ENCODE measurements at places on chromosomes 16 and 17. TPM values are rescaled to one million over a fixed set of nuclear protein-coding genes. Genes with fewer than 3 reads are reported as not detected.

- DNase-seq, result no peak
Measured at GRCh38 chr17:62882284-62882683, 74.2 kb upstream of the MARCHF10 start.

TNP2 gene
- not detected for total RNA-seq

DNA sequence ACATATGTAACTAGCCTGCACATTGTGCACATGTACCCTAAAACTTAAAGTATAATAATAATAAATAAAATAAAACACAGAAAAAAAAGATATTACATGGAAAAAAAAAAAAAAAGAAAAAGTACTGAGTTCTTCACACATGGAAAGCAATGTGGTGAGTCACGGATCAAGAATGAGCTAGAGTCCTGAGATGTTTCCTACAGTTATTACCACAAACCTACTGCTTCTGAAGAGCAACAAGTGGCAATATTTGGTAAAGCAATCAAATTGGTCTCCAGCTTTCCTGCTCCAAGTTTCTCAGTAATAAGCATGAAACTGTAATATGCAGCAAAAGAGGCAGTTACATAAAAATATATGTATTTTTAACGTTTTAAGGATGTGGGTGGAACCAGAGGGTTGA, 223.3 kb upstream of the SALL1 start:
- DNase-seq, result no peak

HOXB8 gene
- total RNA-seq, result not detected

DNA sequence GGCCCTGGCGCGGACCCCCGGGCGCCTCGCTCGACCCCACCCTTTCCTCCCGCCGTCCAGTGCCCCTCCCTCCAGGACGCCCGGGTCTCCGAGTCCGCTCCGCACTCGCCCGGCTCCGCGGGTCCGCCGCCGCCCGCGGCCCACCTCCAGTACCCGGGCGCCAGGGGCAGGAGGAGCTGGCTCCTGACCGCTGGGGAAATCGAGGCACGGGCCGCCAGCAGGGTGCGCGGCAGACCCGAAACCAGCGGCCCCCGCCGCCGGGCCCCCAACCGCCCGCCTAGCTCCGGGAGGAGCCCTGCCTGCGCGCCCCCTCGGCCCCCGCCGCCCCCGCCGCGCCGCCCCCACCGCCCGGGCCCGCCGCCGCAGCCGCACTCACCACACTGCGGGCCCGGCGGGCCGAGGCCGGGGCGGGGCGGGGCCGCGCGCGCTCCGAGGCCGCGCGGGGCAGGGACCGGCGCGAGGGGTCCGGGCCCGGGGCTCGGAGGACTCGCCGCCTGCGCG, 333 bp downstream of the MAFG start:
- no peak for DNase-seq

TRIM37 gene
- 24.1 TPM for total RNA-seq

ZSCAN10 gene
- not detected for total RNA-seq

DNA sequence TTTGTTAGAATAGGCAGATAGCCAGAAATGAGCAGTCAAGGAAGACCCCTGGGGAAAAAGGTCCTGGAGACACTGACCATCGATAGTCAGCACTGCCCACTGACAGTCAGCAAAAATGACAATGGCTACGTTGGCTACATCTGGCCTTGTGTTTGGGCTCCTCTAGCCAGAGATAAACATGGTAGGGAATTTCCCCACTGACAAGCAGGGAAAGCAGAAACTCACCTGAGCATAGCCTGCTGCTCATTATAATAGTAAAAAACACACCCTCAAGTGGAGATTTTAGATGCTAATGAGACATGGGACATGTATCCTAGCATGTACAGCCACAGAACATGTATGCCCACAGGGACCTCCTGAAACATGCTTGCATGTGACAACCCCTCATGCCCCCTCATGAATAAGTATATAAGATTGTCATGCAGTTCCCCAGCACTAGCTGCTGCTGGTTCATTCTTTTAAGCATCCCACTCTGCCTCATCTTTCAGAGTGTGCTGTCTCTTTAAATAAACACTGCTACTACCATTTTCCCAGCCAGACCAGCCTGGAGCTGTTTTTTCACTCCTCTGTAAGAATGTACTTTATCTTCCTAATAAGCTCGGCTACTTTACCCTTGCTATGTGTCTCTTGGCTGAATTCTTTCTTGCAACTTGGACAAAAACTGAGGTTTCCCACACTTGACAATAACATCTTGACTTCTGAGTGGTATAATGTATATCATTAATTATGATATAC, 550.1 kb upstream of the CDH8 start:
- no peak for DNase-seq

NLRC3 gene
- total RNA-seq, result 0.99 TPM

- peak; percentile 95 for DNase-seq
Measured at GRCh38 chr16:30183233-30184095, at the start of gene CORO1A. Gene CORO1A (plus strand): TSS chr16:30183602. CDS start chr16:30185210, 1,608 bp downstream.

DNA sequence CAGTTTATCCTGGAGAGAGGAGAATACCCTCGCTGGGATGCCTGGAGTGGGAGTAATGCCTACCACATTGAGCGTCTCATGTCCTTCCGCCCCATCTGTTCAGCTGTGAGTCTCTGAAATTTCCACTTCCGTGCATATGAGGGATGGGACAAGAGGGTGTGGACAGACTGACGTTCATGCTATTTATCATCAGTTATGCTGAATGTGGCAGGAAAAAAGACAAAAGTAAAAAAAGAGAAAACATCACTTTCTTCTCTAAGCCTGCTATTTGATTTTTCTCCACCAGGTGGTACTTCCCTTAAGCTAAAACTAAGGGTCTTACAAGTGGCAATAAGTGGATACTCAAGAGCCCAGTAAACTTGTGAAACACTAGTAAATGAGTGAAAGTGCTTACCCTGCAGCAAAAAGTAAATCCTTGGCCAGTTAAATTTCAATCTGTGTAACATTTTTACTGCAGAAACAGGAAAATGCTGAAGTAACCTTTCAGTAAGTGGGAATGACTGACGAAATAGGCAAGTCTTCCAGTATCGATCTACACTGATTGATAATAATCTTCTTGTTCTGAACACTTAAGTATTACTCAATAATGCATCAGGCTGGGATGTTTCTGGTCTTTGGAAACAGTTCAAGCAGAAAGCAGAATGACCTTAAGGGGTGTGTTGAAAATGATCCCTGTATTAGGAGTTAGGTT, 5.6 kb downstream of the CRYBA1 start:
- peak; percentile 24 for DNase-seq

- no peak for DNase-seq
Measured at GRCh38 chr16:63890723-63891122, 1231.1 kb downstream of the CDH11 start.

GRCh38 chr16:88452482-88453216, 431 bp upstream of the ZFPM1 start:
- peak; percentile 99 for DNase-seq

- DNase-seq, result no peak
Measured at GRCh38 chr17:21129023-21129681, 2.4 kb downstream of the DHRS7B start.

DNA sequence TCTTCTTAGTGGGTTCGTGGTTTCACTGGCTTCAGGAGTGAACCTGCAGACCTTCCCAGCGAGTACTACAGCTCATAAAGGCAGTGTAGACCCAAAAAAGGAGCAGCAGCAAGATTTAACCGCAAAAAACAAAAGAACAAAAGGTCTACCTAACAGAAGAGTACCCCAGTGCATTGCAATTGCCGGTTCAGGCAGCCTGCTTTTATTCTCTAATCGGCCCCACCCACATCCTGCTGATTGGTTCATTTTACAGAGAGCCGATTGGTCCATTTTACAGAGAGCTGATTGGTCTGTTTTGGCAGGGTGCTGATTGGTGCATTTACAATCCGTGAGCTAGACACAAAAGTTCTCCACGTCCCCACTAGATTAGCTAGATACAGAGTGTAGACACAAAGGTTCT, 2.0 kb upstream of the ARRB2 start:
- DNase-seq, result no peak

VMO1 gene
- total RNA-seq, result 3.3 TPM

DNA sequence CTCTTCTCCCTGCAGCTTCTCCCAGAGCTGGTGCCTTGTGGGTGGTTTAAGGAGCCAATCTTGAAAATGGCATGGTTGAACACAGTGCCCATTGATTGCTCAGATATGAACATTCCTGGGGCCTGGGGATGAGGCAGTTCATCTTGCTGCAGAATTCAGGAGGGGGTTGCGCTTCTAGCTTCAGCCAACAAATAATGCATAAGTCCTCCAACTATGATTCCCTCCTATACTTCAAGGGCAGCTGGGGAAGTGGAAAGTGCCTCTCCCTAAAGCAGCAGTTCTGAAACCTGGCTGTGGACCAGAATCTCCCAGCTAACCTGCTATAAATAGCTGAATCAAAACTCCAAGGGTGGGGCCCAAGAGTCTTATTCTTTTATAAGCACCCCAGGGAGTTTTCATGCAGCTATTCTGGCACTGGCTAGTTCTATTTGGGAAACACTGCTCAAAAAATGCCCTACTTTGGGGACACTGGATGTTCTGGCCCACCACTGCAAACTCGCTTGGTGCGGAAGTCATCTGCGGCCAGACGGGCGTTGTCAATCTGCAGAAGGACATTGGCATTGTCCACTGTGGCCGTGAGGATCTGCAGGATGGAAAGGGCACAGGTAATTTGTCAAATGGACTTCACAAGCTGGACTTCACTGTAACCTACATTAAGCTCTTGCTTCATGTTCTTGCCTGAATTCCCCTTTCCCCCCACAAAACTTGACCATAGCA, 130.3 kb downstream of the CCDC144A start:
- no peak for DNase-seq

RAP1GAP2 gene
- 13.1 TPM for total RNA-seq

GRCh38 chr17:79401704-79402674, 208.9 kb downstream of the RBFOX3 start:
- no peak for DNase-seq

- DNase-seq, result no peak
Measured at GRCh38 chr17:28526381-28526780, 20.2 kb downstream of the FOXN1 start.

NXPH3 gene
- 12.6 TPM for total RNA-seq

DNA sequence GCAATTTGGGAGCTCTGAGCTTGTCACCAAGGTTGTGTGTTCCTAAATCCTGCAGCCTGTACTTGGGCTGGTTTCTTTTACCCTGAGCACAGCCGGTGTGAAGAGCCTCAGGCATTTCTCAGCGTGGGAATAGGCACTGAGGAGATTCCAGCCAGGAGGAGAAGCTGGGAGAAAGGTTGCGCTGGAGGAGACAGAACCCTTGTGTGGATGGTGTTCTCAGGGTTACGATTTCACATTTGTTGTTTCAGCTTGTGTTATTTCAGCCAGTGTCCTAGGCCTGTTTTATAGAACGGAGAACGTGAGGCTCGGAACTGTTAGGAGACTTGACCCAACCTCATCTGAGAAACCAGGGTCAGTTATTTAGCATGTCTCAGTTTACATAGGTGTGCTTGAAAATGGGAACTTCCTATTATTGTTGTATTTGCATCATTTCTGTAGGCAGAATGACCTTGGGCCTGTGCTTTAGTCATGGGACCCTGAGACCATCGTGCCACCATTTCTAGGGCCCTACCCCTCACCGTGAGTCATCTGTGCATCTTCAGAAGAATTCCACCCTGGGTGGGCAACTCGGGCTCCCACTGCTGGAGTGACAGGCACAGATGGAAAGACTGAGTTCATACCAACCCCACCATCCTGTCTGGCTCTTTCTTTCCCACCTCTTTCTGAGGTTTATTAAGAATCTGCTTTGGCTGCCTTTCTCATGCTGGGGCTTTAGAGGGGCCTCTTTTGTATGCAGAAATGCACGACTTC, 134.9 kb downstream of the MSI2 start:
- no peak for DNase-seq

- no peak for DNase-seq
Measured at GRCh38 chr17:41324180-41325075, 8.9 kb upstream of the KRTAP17-1 start.

DNA sequence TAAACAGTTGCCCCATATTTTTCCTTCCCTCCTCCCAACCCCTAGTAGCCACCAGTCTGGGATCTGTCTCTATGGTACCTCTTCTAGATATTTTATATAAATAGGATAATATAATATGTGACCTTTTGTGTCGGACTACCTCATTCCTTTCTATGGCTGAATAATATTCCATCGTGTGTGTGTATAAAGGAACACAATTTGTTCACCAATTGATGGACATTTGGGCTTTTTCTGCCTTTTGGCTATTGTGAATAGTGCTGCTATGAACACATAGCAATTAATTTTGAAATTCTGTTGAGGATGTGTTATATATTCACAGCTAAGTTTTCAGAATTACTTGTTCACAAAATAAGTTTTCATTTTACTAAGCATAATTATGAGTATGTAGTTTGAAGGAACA, 2.5 kb downstream of the NFATC3 start:
- DNase-seq, result no peak

DNA sequence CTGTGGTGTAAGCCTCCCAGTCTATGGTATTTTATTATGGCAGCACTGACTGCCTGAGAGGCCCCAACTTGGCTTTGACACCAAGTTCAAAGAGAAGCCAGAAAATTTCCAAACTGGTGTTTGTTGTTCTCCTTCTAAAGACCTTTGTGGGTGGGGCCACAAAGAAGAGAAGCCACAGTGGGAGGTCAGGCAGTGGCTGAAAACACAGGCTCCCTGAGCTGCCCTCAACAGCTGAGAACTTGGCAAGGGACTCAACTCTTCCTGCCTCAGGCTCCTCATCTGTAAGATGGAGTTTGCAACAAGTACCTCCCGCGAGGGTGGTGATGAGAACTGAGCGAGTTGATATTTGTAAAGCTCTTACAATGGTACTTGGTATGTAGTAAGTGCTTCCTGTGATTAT, 18.2 kb downstream of the CES5A start:
- DNase-seq, result no peak

DNA sequence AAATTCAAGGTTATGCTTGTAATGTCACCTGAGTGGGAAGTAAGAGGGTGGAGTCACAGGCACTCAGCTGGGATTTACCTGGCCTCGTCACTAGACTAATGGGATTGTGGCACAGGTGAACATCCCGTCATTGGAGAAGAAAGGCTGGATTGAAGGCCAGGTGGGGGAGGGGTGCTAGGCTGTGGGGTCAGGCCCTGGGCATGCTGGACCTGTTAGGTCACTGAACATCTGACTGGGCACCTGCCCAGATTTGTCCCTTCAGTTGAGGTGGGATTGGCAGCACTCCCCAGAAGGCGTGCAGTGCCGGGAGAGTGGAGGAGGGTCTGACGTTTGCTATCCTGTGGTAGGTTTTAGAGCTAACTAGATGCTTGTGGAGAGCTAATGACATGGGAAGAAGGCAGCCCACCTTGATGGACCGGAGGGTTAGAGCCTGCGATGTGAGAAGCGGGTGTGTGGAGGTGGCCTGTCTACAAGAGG, 161.5 kb upstream of the ZNF267 start:
- DNase-seq, result no peak

ERN2 gene
- not detected for total RNA-seq

- no peak for DNase-seq
Measured at GRCh38 chr17:39404542-39405378, 3.3 kb upstream of the FBXL20 start.

SLC16A6 gene
- total RNA-seq, result 0.33 TPM

DNA sequence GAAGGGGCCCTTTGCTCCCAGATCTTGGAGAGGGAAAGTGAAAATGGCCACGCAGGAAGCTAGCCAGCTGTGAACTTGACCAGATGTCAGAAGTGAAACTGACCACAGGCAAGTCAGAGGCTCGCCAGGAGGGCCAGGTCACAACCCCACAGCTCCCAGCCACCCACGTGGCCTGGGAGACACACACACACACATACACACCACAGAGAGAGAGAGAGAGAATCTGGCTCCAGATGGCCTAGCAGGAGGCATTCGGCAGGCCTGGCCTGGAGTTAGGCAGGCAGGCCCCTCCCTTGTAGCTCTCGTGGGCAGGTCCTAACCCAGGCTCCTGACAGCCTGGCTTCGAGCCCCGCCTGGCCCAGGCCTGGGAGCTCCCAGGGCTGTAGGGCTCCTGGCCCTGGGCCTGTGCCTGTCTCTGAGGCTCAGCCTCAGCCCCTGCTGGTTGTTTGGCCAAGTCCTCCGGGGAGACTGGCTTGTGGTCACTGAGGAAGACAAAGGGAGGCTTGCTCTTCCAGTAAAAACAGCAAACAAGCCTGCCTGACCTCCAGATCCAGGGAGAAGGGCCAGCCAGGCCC, 20.2 kb downstream of the NGFR start:
- DNase-seq, result no peak

All from esophagus muscularis mucosa (tissue), 4 donors.